NCI-H774 (cell line): ENCODE measurements at places on chromosomes 12 and 14.

GRCh38 chr14:67487937-67488893 is at the start of gene TMEM229B:
Gene TMEM229B (minus strand): TSS chr14:67488721. CDS start chr14:67473923, 14,798 bp downstream.
- DNase-seq: no peak

DNA sequence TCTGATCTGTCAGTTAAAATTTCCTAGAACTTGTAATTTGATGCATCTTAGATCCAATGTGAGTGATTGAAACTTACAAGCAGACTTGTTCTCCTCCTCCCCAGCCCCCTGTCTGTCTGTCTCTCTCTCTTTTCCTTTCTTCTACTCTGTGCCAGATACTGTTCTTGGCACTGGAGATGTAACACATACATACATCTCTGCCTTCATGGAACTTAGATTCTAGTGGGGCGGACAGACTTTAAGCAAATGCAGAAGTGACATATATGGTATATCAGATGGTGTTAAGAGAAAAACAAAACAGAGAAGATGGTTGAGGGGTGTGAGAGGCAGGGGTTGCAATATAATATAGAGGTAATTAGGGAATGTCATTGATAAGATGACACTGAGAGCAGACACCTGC is 6.6 kb downstream of the CHST11 start:
- DNase-seq: no peak

- peak; percentile 14 for DNase-seq
Measured at GRCh38 chr14:70714055-70714550, 72.4 kb downstream of the TTC9 start.

DNA sequence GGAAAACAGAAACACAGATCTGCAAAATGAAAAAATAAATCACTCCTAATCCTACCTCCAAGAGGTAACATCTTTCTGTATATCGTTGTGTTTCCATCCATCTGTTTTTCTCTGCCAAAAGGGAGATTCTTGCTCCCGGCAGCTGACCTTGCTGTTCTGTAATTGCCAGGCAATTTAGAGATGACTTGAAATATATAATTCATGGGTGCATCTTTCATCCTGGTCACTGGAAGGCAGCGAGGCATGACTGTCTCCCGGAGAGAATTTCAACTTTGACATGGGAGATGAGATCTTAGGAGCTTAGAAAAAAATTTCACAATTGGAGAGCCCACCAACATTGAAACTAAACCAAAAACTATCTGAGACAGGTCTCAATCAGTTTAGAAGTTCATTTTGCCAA is 53.0 kb downstream of the WSCD2 start:
- DNase-seq: no peak

DNA sequence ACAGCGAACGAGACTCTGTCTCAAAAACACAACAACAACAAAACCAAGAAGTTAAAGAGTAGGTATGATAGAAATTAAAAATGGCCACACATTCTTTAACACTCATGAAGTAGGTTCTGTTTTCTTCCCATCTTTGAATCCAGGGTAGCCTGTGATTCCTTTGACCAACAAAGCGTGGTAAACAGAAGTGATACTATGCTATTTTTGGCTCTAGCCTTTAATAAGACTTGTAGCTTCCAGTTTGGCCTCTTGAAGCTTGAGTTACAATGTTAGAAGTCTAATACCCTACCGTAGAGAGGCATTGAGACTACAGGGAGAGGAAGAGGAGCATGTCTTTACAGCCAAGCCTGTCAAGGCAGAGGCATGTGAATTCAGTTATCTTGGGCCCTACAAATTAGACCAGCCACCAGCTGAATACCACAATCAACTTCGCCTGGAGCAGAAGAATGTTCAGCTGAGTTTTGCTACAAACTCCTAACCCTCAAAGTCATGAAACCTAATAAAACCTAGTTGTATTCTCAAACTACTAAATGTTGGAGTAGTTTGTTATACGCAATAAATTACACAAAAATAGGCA is 4.9 kb upstream of the NEMF start:
- DNase-seq: no peak
